Peyer's patch (tissue), 4 donors: ENCODE measurements at places on chromosomes 3 and 15.

- no peaks in the 10 kb centered on the region for H3K36me3 ChIP-seq
- no peaks in the 10 kb centered on the region for H3K27me3 ChIP-seq
- no peaks in the 10 kb centered on the region for H3K4me1 ChIP-seq
- no peak for DNase-seq
- no peak overlapping the region for H3K4me3 ChIP-seq
Measured at GRCh38 chr3:158352551-158352950, 218.4 kb upstream of the MLF1 start.

DNA sequence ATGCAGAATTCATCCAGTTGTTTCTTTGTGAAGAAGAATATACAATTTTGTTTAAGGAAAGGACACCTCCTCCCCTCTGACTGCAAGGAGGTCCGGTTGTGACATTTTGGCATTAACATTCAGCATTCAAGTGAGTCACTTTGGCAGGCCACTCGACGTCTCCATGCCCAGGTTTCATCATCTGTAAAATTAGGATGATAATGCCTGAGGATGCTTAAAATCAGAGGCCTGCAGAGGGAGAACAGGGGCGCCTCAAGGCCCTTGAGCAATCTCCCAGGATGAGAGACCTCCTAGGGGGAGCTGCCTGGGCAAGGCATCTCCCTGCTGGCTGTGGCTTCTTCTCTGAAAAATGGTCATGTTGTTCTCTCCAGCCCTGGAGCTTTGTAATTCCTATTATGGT lies 236.0 kb downstream of the CACNA2D3 start:
- no peaks in the 10 kb centered on the region for H3K27me3 ChIP-seq
- no peak overlapping the region for H3K4me3 ChIP-seq
- H3K27ac ChIP-seq = no peak overlapping the region
- no peak for DNase-seq

GRCh38 chr3:116148881-116149851 lies 296.1 kb downstream of the LSAMP start:
- no peaks in the 10 kb centered on the region for H3K4me1 ChIP-seq
- no peaks in the 10 kb centered on the region for H3K36me3 ChIP-seq
- no peak overlapping the region for H3K4me3 ChIP-seq
- no peak overlapping the region for H3K27ac ChIP-seq

DNA sequence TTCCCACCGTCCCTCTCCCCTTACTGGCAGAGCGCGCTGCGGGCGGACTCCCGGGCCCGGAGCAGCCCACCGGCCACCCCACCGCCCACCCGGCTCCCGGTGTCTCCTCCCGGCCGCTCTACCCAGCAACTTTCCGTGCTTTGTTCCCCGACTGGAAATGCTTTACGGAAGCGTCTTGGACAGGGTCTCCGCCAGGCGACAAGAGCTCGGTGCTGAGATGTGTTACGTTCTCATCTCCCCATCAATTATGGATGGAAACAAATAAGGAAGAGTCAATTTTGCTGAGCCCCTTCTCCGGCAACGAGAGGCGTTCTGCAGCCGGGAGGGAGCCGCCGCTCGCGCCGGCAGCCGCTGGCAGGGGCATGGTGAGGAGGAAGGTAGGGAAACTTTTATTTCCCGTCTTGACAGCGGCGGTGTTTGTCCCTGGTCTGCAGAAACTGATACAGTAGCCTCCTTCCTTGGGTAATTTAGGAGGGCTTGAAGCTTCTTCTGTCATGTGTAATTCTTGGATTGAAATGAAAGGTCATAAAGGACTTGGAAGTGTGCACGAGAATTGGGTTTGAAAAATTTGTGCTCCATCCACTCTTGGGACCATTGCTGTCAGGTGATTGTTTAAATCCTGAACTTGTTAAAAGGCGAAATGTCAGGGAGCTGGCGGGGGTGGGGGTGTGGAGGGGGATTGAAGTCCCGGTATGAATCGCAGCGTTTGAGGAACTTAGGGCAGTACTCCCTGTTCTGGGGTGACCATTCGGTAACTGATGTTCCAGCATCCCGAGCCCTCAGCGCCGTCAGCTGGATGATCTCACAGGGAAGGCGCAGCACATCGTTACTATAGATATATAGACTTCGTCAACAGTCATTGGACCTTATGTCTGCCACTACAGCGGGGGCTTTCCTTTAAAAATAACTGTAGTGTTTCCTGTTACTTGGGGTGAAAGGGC lies 1.5 kb downstream of the SEMA6D start:
- DNase-seq = no peak
- no peaks in the 10 kb centered on the region for H3K36me3 ChIP-seq
- no peaks in the 10 kb centered on the region for H3K4me1 ChIP-seq

DNA sequence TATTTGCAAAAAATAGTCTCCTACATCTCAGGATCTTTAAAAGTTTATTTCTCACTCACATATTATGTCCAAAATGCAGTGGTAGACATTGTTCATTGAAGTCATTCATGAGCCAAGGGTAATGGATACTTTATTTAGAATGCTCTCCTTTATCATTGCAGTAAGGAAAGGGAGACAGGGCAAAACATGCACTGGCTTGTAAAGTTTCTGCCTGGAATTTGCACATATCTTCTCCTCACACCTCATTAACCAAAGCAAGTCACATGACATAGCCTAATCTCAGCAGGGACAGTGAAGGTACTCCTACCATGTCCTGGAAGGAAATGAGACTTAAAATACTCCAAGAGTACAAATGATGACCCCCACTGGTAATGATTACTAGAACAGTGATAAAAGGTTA lies 333.7 kb upstream of the EPHA3 start:
- no peak overlapping the region for H3K27ac ChIP-seq
- no peaks in the 10 kb centered on the region for H3K36me3 ChIP-seq
- H3K4me3 ChIP-seq = no peak overlapping the region
- no peak for DNase-seq

DNA sequence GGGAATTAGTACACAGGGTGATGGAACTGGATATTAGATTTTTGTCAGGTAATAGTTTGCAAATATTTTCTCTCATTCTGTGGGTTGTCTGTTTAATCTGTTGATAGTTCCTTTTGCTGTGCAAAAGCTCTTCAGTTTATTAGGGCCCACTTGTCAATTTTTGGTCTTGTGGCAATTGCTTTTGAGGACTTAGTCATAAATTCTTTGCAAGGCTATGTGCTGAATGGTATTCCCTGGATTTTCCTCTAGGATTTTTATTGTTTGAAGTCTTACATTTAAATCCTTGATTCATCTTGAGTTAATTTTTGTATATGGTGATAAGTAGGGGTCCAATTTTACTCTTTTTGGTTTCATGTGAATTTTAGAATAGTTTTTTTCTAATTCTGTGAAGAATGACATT lies 111.3 kb downstream of the ARRDC4 start:
- H3K4me3 ChIP-seq = no peak overlapping the region
- H3K27me3 ChIP-seq = no peaks in the 10 kb centered on the region
- no peak for DNase-seq
- H3K36me3 ChIP-seq = no peaks in the 10 kb centered on the region
- no peaks in the 10 kb centered on the region for H3K4me1 ChIP-seq
- H3K27ac ChIP-seq = no peak overlapping the region
